ENCODE measurements at places on chromosomes 4 and X. TPM values are rescaled to one million over a fixed set of nuclear protein-coding genes. Genes with fewer than 3 reads are reported as not detected.

The HNRNPDL gene
- total RNA-seq = 320 TPM

The ADH6 gene
- total RNA-seq = not detected

The CT47C1 gene
- not detected for total RNA-seq

The DCX gene
- not detected for total RNA-seq

The SAT1 gene
- total RNA-seq = 89.7 TPM

The MTMR1 gene
- 47.1 TPM for total RNA-seq

- no peak for DNase-seq
- peaks cover 34% of the 10 kb centered on the region for H3K4me1 ChIP-seq
- H3K27me3 ChIP-seq = no peaks in the 10 kb centered on the region
- no peak overlapping the region for H3K4me3 ChIP-seq
- H3K36me3 ChIP-seq = no peaks in the 10 kb centered on the region
Measured at GRCh38 chr4:122762966-122763716, 30.6 kb downstream of the BBS12 start.

DNA sequence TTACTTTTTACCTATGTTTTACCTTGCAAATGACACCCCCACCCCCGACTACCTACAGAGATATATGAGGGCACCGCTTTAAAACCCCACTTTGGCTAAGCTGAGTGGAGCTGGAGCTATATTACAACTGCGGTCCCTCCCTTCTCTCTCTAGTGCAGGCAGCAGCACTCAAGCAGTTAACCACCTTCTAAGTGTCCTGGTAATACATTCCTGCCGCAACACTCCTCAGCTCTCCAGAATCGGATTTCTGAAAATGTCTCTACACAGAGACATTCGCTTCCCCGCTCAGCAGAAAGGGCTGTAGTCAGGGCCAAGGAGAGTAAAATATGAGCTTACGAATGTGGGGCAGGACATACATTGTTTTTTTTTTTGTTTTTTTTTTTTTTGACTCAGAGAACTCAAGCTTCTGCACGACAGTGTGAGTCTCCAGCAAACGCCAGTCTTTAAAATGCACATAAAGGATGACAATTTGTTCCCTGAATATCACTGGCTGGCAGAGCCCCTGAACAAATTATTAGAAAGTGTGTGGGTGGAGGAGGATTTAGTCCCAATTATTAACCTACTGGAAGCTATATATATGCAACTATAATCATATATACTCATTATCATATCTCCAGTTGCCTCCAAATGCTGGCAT is 287.0 kb upstream of the TET2 start:
- H3K4me1 ChIP-seq = no peaks in the 10 kb centered on the region
- no peak overlapping the region for H3K27ac ChIP-seq
- peaks cover 14% of the 10 kb centered on the region for H3K27me3 ChIP-seq
- no peaks in the 10 kb centered on the region for H3K36me3 ChIP-seq

DNA sequence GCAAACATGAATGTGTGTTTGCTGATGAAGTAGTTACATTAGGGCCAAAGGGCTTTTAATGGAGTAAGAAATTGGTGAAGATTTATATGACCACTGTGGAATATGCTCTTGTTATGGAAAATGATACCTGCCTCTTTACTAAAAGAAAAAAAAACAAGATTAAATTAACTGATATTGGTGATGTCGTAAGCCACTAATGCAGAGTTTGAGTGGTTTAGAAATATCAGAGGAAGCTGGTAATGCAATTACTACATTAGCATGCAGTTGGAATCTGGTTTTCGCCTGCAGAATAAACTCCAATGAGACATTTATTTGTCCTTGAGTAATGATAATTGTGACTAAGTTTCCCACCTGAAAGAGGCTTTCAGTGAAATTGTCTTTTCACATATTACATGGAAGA is 597.9 kb downstream of the GALNTL6 start:
- H3K4me3 ChIP-seq = no peak overlapping the region
- no peak overlapping the region for H3K27ac ChIP-seq
- no peaks in the 10 kb centered on the region for H3K4me1 ChIP-seq
- H3K27me3 ChIP-seq = no peaks in the 10 kb centered on the region
- no peaks in the 10 kb centered on the region for H3K36me3 ChIP-seq
- DNase-seq = no peak

GRCh38 chr4:124596816-124597215 is 115.7 kb downstream of the ANKRD50 start:
- H3K27me3 ChIP-seq = no peaks in the 10 kb centered on the region
- H3K4me3 ChIP-seq = no peak overlapping the region
- H3K4me1 ChIP-seq = no peaks in the 10 kb centered on the region

DNA sequence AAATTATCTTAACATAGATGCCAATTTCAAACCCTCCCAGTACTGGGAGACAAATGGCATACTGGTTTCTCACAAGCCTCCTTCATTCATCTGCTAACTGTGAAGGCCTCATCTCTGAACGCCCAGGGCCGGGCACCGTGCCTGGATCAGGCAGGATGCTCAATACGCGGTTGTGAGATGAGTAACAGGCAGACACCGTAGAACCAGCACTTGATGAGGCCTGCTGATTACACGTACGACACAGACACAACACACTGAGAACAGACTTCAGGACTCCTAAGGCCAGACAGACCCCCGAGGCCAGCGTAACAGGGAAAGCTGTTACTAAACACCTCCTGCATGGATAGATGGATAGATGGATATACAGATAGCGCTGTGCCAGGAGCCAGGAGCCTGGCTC is 154.6 kb downstream of the AFAP1 start:
- no peak overlapping the region for H3K4me3 ChIP-seq
- H3K27me3 ChIP-seq = no peaks in the 10 kb centered on the region
- peaks cover 17% of the 10 kb centered on the region for H3K4me1 ChIP-seq

- H3K36me3 ChIP-seq = no peaks in the 10 kb centered on the region
- H3K27ac ChIP-seq = no peak overlapping the region
- H3K4me1 ChIP-seq = peaks cover 3% of the 10 kb centered on the region
Measured at GRCh38 chrX:37910186-37910585, 62.8 kb upstream of the DYNLT3 start.

DNA sequence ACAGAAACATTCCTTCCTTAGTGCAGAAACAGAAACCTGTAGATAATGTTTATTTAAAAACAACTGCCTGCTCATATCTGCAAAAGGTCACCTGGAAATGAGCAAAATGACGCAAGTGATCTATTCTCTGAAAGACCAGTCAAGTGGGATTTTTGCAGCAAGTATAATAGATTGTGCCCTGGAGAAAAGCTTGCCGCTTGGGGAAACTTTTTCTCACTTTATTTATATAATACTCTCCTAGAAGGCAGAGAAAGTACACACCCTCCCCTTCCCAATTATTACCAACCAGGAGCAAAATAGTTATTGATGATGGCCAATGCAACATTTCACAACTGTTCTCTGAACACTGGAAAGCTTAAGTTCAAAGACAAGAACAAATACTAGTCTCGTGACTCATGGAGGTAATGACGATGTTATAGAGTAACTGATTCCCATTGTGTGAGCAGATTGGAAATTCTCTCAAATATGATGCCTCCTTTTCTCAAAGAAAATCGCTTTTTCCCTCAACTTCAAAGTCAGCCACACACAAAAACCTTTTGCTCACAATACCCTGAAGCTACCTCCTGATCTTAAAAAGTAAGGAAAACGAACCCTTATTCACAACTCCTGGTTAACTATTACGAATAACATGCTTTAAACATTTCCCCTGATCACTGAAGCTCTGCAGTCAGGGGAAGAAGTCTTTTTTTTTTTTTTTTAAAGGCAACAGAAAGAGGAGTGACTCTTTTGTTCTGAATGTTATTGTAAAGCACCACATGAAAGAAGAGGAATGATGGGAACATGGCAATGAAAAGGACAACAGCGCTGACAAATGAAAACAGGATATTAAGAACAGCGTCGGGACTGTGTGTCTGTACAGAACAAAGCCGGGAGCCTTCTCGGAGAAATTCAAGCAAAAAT is 41.0 kb downstream of the MID1 start:
- H3K4me1 ChIP-seq = no peaks in the 10 kb centered on the region
- no peak overlapping the region for H3K4me3 ChIP-seq
- no peak overlapping the region for H3K27ac ChIP-seq
- no peak for DNase-seq

DNA sequence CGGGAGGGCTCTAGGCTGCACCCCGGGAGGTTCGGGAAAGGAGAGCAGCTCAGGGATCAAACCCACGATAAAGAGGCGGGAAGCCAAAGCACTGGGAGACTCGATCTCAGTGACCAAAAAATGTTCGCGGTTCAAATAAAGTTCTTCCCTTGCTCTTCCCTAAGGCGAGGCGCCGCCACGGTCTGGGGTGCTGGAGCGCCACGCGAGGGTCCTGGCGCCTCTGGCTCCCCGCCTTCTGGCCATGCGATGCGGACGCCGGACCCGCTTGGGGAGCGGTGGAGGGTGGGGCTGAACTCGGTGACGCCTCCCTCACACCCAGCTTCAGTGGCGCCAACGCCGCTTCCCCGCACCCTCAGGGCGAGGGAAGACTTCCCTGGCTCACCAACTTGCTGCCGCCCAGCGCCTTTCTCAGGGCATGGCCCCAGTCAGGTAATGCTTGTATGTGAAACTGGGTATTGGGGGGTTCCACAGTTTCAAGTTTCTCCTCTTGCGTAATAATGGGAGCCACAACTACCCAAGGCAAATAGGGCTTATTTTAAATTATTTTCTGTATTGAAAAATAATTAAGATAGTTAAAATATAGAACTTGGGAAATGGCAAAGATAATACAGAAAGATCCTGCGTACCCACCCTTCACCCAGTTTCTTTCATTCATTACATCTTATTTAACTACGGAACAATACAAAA is at the start of gene QRFPR:
Gene QRFPR, minus strand, starts transcription at position 243 of the 687 bp plus-strand sequence. CDS start 371 bp downstream, outside the sequence.
- H3K36me3 ChIP-seq = no peaks in the 10 kb centered on the region
- peak within 1 kb of the TSS; percentile 44 for H3K4me3 ChIP-seq
- H3K4me1 ChIP-seq = peaks cover 6% of the 10 kb centered on the region
